NCI-H187 treated with DMSO at 0.1 percent for 48 hours (cell line): ENCODE measurements at places on chromosomes 7 and 10.

DNA sequence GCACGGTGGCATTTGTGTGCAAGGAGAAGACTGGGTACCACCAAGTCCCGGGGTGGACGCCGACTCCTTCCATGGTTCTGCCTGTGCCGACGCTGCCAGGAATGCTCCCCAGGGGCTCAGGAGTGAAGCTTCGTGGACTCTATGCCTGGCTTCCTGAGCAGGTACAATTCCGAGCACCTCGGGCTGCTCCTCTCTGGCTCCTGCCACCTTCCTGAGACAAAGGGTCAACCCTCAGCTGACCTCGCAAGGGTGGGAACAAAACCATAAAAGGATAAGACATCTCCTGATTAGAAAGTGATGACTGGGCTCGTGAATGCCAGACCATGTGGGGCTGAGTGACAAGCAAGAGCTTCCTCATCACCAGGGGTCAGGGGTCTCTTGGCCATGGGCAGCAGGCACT, 31.8 kb downstream of the CALML3 start:
- no peak for DNase-seq

- no peak for DNase-seq
Measured at GRCh38 chr10:22669163-22669711, 45.1 kb downstream of the PIP4K2A start.

DNA sequence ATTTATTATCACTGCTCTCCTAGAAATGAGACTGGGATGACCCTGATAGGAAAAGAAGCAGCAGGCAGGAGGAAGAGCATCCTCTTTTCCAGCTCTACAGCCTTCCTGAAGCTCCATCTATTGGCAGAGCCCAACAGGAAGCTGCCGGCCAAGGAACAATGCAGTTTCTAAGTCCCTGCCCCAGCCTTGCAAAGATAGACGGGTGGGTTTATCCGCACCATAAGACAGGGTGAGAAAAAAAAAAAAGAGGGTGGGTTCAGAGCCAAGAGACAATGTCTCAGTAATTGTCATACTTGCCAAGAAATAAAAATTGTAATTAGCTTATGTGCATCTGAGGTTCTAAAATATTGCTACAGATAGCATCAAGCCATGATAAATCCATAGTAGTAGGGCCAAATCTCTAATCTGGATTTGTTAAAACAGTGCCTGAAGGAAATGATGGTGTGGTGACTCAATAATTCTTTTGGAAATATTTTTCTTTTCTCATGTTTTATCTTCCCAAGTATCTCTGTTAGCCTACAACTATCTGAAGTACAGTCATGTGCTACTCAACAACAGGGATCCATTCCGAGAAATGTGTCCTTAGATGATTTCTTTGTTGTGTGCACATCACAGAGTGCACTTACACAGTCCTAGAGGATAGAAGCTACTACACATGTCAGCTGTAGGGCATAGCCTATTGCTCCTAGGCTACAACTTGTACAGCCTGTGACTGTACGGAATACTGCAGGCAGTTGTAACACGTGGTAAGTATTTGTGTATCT, 242.9 kb upstream of the CXCL12 start:
- no peak for DNase-seq

GRCh38 chr7:34128762-34129161, 223.4 kb downstream of the BMPER start:
- DNase-seq: no peak

DNA sequence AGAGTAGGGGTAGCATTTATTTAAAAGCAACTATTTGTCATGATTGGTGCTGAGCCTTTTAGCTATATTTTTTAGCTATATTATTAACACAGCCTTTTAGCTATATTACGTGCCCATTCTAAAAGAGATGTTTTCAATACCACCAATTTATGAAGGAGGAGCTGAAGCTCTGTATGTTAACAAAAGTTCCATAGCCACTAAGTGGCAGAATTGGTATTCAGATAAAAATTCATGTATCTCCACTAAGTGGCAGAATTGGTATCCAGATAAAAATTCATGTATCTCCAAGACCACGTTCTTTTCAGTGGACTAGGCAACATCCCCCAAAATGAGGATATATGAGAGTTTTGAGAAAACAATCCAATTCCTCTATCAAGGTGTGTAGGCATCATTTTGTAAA, 268.6 kb downstream of the HGF start:
- DNase-seq: no peak

DNA sequence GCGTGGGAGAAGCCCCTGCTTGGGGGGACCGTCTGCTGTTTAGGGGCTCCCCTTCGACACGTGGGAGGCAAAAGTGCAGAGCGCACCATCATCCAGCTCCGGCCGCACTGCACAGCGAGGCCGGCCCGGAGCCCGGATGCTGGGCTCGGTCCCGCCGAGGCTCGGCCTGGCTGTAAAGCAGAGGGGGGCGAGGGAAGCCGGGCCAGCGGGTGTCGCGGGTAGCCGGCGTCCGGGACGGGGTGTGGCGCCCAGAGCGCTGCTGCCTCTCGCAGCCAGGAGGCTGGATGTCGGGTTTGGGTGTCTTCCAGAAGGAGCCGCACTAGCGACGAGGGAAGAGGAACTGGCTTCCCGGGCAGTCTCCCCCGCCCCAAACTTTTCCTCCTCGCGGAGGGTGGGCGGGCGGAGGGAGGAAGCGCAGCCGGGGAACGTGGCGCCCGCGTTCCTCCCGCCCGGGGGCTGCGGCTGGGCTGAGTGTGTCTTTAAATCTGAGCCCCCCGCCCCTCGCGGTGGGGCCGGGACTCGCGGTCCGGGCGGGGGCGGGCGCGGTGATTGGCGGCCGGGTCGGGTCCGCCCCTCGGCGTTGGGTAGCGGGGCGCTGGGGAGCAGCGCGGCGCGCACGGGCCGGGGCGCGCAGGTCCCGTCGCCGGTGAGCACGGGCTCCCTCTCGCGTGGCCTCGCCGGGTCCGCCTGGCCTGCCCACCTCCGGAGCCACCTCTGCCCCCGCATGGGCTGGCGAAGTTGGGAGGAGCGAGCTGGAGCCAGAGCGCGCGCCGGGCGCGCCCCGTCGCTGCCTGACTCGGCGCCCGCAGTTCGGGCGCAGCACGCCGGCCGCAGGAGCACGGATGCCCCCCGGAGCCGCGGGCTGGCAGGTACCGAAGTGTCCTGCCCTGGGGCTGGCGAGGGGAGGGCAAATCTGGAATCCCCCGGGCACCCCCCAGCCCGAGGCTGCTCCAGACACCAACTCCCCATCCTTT, at the start of gene PALD1:
PALD1 (plus strand) TSS at position 577 of the 974 bp plus-strand sequence. CDS start 47,185 bp downstream, outside the sequence.
- DNase-seq: no peak

- peak; percentile 35 for DNase-seq
Measured at GRCh38 chr10:44752451-44753441, 158.4 kb upstream of the TMEM72 start.

- no peak for DNase-seq
Measured at GRCh38 chr7:140675726-140676125, 3.0 kb downstream of the ADCK2 start.

DNA sequence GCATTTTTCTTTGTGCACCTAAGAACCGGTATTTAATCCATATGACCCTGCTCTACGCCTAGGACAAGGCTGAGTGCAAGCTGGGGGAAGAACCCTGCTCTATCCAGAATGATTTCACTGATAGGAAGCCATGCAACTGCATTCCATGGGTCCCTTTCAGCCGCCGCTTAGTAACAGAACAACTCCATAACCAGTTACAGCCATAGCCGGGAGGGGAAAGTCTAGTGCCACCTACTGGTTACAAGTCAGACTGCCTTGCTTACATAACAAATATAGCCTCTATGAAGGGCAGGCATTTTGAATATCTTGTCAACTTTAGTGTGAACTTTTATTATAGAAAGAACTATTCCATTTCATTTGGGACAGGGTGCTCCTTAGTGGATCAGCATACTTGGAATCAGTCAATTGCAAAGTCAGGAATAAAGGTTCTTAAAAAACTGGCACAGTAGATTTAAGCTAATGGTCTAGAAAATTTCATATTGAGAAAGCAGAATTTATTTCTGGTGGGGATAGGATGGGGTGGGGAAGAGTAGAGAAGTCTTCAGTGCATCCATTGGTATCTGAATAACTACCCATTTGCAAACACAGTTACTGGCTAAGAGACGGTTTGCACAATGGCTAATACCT, 521.7 kb downstream of the ADRA2A start:
- DNase-seq: no peak

DNA sequence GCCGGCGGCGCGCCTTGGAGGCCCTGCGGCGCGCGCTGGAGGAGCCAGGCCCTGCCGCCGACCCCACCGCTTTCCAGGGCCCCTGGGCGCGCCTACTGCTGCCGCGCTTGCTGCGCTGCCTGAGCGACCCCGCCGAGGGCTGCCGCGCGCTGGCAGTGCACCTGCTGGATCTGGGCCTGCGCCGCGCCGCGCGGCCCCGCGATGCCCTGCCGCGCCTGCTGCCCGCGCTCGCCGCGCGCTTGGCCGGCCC, 280 bp downstream of the DNAAF5 start:
- DNase-seq: no peak

DNA sequence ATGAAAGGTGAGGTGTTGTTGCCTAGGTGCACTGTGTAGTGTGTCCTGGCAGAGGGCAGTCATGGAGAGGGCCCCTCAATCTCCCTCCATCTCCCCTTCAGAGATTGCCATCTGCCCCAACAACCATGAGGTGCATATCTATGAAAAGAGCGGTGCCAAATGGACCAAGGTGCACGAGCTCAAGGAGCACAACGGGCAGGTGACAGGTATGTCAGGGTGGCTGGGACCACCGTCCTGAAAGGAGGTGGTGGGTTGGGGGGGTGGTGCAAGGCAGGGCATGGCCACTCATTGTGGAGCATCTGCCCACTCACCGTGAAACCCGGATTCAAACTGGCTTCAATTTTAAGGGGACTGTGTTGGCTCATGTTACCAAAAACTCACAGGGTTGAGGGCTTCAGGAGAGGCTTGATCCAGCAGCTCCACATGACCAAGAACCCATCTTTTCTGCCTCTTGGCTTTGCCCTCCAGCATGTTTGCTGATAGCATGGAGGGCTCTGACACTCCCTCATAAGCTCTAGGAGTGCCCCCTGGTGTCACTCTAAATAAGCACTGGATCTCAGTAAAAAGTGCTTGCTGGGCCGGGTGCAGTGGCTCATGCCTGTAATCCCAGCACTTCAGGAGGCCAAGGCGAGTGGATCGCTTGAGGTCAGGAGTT, 12.2 kb downstream of the ARPC1B start:
- DNase-seq: no peak

- no peak for DNase-seq
Measured at GRCh38 chr7:88278881-88279280, 27.8 kb downstream of the STEAP4 start.

DNA sequence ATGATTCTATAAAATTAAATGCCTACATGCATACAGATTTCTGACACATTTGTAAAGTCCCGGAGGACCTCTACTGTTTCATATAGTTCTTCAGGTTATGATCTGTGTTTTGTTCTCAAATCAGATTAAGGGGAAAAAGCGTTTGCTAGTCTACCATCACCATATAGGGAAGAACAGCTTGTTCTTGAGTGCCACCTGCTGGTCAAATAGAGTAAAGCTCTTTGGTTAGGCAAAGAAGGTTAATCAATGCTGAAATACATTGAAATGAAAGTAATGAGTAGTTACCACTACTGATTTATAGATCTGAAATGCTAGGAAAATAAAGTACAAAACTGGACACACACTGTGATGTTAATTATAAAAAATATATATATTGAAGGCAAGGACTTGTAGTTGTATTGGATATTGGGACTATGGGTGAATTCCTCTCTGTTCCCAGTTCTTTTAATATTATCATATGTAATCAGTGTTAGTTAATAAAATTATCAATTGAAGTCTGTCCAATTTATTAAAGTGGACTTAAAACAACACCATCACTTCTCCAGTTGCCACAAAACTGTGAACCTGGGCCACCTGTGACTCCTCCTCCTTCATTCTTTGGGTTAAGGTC, 72.6 kb upstream of the PDLIM1 start:
- peak; percentile 0 for DNase-seq

DNA sequence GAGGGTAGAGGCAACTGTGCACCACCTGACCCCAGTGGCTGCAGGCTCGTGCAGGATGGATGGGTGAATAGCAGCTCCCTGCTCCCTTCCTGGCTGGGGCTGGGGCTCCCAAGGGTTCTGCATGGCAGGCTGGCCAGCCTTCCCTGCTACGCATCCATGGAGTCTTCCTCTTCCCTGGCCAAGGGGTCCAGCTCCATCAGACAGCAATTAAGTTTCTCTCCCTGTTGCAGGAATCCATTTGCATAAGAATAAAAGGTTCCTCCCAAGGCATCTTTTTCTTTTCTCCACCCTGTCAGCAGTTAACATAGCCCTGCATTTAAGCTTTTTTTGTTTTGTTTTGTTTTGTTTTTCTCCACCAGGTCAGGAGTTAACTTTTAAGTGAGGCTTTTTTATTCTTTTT, 10.0 kb upstream of the CPA2 start:
- no peak for DNase-seq

DNA sequence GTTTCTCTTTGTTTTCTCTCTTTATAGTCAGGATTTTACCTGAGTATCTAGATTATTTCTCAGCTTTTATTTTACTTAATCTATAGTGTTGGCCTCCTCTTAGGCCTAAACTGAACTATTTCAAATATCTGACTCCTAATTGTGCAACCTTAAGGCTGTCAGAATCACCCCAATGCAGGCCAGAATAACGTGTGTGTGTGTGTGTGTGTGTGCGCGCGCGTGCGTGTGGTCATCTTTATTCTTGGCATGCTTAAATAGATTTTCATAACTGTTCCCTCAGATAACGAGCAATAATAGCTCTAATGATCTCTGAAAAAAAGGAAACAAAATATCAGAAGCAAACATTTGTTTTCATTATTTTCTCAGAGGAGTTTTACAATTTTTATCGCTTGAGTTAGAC, 92.4 kb downstream of the PCDH15 start:
- no peak for DNase-seq

GRCh38 chr10:11270135-11270857, 252.6 kb downstream of the CELF2 start:
- peak; percentile 10 for DNase-seq

DNA sequence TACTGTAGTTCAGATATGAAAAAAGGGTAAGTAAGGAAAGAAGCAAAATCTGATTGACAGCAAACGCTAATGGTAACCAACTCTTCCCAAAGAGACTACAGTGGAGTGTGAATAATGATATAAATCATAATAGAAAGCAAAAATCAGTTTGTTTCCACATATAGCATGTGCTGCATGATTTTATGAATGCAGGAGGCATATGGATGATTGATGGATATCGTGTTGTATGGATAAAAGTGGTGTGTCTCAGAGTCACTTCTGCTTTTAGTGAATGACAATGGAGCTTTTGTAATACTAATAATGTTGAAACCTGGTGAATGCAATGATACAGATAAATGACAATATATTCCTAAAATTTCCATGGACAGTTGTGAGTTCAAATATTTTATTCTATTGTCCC, 36.6 kb upstream of the PALS2 start:
- DNase-seq: no peak

DNA sequence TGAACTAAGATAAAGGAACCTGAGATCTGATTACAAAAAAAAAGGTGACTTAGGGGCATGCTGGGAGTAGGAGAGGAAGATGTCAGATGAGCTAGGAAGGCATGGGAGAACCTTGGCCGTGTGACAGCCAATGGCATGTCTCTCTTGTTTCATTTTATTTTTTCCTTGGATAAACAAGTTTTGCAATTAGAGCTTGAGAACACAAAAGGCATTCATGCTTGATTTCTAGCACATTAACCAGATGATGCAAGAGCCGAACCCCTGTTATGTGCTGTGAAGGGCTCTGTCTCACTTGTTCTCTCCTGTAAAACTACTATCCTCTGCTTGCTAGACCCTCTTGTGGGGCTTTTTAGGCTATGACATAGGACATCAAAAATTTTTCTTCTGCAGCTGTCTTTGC, 134.3 kb upstream of the ASAH2 start:
- DNase-seq: no peak
